ENCODE measurements at places on chromosomes 7 and 10.

DNA sequence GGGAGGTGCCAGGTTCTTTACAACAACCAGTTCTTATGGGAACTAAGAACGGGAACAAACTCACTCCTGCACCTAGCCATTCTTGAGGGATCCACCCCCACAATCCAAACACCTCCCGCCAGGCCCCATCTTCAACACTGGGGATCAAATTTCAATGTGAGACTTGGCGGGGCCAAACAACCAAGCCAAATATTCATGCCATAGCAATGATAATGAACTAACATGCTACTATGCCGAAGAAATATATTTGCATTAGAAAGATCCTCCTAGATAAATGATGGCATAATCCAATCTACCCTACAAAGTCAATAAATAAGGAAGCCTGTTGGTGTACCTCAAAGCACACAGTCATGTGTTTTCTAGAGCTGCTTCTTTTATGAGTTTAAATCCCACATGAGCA, 57.6 kb downstream of the CCDC71L start:
- DNase-seq, result no peak

- DNase-seq, result no peak
These were observed 30.8 kb upstream of the EIF4H start for GRCh38 chr7:74143383-74143782.

DNA sequence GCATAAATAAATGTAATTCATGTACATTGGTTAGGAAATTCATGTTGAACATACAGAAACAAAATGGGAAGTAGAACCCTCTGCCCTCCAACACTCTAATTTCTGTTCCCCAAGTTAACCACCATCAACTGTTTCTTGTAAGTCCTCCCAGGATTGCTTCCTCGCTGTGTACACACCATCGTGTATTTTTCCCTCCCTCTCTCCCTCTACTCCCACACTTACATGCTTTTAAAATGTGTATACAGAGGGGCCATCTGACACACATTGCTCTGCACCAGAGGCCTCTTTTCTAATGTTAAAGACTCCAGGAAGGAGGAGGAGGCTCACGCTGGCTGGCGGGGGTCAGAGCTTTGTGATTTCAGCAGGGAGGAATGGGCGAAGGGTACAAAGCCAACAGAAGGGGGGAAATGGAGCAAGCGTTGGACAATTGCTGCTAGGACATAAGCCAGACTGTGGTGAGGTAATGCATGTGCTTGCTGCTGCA, 1.9 kb upstream of the EPHA1 start:
- no peak for DNase-seq

DNA sequence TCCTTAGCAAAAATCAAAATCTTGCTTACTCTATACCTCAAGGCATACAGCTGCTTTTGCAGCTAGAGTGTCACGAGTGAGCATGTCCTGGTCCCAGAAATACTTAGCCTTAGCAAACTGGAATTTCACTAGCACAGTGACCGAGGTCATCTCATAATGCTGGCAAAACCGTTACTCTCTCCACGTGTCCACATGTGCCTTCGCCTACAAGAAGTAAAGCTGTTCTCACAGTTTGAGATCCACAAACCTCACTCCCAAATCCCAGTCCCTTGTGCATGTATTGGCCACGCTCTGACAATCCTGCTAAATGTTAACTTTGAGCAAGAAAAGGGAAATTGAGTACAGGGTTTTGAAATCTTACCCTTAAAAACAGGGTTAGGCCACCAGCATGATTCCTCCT, 111.0 kb upstream of the PLXDC2 start:
- DNase-seq, result no peak

GRCh38 chr10:43029043-43029442, 47.8 kb upstream of the RET start:
- DNase-seq, result no peak

- DNase-seq, result no peak
These were observed 481.2 kb downstream of the KCNMA1 start for GRCh38 chr10:77156406-77156879.

- no peak for DNase-seq
These were observed 147.3 kb upstream of the PLXNA4 start for GRCh38 chr7:132723506-132724081.

DNA sequence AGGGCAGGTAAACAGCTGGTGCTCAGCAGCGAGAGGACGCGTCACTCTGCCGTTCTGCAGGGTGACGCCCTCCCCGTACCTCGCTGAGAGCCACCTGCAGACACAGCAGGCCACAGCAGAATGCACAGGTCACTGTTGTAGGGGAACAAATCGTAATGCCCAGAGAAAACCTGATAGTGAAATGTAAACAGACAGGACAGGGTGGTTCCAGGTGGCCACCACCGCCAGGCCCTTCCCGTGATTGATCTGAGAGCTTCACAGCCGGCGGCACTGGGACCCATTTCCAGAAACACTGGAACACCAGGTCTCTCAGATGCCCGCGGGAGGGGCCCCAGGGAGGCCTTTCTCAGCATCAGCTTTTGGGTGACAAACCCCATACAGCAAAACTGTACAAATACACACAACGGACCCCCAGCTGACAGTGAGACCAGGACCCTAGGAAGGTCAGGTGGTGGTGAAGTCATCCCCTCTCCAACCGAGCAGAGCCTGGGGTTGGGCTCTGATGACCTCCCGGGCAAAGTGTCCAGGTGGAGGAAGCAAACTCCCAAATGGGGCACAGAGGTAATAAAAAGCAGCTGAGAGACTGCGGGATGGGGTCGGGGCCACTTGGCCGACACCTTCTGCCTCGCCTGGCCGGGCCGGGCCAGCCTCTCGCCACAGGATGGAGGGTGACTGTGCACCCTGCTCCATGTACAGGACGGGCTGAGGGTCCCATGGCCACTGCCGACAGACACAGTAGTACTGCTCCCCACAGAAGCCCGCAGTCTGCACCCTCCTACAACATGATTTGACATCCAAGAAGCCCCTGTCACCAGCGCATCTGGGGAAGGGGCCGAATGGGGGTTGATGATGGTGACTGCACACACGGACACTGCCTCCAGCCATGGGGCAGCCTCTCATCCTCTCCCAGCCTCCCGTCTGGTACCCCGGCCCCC, 4.6 kb downstream of the BHLHA15 start:
- DNase-seq, result no peak

DNA sequence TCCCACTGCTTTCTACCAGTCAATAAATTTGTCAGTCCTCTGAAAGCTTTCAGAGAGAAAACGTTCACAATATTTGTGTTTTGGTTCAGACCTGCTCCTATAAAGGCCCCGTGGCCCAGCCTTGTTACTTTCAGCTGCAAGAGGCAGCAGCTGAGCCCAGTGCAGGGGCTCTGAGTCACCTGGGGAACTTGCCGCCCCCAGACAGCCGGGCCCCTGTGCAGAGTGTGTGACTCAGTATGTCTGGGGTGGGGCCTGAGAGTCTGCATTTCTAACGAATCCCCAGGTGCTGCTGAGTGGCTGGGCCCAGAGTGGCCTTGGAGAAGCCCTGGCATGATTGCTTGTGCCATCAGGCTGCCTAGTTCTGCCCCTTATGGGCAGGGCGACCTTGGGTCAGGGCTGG, 303.5 kb downstream of the PAXIP1 start:
- DNase-seq, result no peak

DNA sequence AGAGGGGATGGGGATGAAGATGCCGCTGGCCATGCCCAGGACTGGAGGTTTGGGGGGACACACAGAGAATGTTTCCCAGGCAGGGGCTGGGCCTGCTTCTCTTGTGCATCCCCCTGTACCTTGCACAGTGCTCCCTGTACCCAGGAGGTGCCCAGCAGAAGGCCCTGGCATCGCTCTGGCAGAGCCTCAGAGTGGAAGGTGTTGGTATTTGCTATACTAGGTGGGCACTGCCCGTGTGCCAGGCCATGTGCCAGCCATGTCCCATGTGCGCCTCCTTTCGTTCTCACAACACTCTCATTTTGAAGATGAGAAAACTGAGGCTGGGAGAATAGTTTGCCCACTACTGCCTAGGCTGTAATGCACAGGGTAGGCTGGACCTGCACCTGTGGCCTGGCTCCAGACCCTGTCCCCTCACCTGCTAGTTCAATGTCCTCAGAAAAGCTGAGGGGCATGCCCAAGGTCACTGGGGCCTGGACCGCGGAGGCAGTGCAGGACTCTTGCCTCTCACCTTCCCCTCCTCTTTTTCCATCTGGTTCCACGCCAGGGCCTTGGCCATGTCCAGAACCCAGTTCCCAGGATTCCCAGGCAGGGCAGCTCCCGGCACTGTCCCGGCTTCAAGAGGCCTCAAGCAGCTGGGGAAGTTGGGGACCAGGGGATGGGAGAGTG, 64.7 kb downstream of the GOLGA7B start:
- DNase-seq, result no peak

DNA sequence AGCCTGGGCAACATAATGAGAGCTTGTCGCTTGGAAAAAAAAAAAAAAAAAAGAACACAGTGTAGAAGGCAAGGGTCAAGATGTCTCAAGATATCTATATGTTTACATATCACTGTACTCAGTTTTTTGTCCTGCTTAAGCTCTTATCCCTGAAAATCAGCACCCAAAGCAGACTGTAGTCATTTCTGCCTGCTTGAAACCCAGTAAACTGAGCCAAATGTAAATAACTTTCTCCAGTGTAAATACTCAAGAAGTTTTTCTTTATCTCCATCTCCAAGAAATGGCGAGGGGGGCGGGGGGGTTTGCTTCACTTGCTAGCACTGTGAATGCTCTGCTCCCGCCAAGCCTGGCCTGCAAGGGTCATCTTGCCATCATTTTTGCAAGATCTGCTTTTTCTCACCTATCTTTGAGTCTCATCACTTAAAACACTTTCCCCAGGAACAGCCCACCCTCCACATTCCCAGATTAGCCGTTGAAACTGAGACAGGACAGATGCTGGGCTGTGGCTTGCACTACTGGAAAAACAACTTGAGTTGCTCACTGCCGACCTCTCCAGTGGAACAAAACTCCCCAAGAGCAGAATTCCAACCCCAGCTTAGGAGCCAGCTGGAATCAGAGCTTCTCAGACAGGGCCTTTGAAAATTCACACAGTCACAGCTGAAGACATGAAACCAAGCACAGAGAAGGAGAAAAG, 54.6 kb downstream of the AFAP1L2 start:
- no peak for DNase-seq

GRCh38 chr7:23234569-23235296, 11.8 kb upstream of the GPNMB start:
- DNase-seq, result no peak

GRCh38 chr10:125871338-125871737, 9.8 kb downstream of the DHX32 start:
- no peak for DNase-seq

- DNase-seq, result no peak
These were observed 4.9 kb upstream of the CHST12 start for GRCh38 chr7:2398506-2398905.

GRCh38 chr7:30567081-30567480, 27.6 kb upstream of the GARS1 start:
- no peak for DNase-seq

DNA sequence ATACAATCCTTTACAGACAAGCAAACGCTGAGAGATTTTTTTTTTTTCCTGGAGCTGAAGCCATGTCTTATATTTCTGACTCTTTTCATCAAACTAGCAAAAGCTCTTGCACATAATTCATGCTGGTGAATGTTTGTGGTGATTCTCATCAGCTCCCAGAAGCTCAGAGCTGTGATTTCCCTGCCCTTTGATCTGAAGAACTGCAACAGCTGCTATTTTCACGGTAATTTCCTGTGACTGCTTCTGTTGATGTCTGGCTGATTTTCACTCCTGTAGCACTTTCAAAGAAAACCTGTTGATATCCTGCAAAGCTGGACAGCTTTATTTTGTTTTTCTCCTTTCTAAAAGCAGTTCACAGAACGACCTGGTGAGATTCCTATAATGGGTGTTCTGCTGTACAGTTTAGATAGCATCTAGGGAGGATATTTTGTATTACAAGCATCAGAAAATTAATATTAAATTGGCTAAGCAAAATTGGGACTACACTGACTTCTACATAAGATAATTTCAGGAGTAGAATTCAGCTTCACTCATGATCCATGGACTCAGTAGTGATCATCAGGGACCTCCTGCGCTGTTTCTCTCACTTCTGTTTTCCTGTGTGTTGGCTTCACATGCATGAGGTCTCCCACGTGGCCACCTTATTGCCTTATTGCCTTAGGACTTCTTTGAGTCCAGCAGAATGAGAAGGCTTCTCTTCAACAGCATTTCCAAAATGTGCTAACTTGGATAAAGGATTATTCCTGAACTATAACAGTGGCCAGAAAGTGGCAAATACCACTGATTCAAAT, 1111.6 kb upstream of the SORCS1 start:
- DNase-seq, result no peak

DNA sequence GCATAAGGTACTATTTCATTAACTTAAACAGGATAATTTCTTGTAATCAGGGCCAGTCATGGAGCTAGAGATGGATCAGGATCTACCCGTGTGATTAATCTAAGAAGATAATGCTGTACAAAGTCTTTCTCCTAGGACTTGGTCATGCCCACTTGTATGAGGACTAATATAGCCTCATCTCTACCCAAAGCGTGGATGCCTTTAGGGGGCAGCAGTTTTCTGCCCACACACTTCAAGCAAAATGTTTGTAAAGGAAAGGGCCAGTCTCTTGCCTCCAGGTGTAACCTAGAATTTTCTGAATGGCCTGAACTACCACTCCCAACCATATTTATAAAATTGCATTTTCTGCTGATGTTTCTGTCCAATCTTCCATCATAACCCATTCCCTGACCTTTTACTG, 764.0 kb upstream of the IGFBP3 start:
- DNase-seq, result no peak

GRCh38 chr7:94179466-94179865, 175.3 kb upstream of the BET1 start:
- no peak for DNase-seq

GRCh38 chr7:28840592-28840995, 117.5 kb downstream of the TRIL start:
- no peak for DNase-seq

DNA sequence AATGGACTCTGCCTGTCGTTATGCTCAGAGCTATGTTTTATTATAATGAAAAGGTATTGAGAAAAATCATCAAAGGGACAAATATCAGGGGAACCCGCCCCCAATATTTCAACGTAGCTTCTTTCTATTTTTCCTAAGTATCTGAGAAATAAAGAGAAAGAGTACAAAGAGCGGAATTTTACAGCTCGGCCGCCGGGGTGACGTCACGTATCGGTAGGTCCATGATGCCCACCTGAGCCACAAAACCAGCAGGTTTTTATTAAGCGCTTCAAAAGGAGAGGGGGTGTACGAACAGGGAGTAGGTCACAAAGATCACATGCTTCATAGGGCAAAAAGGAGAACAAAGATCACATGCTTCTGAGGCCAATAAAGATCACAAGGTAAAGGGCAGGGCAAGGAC, 281.6 kb upstream of the POM121L12 start:
- no peak for DNase-seq
